Left renal cortex interstitium (tissue), 4 donors: ENCODE measurements at places on chromosomes 7 and 10. TPM values are rescaled to one million over a fixed set of nuclear protein-coding genes. Genes with fewer than 3 reads are reported as not detected.

Gene HABP2
- 0.39 TPM for polyA plus RNA-seq

Gene FGL2
- polyA plus RNA-seq: 52.9 TPM

Gene PLEKHS1
- polyA plus RNA-seq: not detected

Gene SLC16A9
- 27.8 TPM for polyA plus RNA-seq

Gene ACHE
- 4.8 TPM for polyA plus RNA-seq

DNA sequence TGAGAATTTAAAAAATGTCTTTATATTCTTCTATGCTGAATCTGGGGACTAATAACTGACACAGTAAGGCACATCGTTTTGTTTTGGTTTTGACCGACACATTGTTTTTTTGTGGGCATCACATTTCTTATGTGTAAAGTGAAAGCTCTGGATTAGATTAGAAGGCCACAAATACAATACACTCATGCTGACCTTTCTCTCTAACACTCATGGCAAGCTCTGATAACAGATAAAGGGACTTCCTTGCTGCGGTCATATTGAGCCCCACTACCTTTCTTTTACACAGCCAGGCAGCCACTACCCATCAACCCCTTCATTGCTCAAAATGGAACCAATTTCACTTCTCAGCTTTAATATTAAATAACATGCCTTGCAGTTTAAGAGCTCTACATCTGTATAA lies 26.0 kb downstream of the PPP1R3A start:
- DNase-seq: no peak

DNA sequence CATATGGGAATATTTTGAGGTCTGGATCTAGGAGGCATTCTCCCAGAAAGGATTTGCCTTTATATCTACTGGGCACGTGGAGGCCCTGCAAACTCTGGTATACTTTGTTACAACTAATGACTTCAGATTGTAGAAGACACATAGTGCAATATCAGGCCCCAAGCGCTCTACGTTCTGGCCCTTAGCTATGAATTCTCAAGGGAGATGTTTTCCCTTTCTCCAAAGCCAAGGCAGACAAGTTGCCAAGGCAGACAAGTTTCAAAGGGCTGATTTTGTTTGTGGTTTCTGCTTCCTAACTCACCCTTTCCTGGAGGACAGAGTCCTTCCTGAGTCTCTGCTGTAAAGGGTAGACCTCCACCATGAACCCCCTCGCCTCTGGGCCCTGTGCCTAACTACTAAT lies 99.4 kb upstream of the CTTNBP2 start:
- no peak for DNase-seq

DNA sequence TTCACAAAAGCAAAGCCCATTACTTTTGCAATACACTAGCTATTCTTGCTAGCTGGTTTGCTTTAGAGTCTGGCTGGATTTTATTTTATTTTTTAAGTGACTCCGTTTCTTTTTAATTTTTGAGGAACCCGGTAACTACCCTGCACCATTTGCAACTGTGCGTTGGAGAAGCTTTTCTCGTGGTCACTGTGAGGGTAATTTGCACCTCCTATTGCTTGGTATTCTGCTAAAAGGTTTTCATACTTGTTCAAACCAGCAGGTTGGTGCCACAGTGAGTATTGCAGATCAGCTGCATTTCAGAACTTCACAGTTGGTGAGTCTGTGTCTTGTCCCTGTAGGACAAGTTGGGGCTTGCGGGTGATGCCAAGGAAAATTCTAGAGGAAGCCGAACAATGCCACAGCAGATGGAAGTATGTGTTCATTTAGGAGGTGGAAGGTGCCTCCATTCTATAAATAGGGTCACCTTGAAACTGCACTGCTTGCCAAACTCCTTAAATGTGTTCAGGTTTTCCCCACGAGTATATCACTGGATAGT lies 3.9 kb upstream of the NMT2 start:
- no peak for DNase-seq

GRCh38 chr7:148303295-148304082 lies 287.1 kb upstream of the C7orf33 start:
- DNase-seq: no peak

DNA sequence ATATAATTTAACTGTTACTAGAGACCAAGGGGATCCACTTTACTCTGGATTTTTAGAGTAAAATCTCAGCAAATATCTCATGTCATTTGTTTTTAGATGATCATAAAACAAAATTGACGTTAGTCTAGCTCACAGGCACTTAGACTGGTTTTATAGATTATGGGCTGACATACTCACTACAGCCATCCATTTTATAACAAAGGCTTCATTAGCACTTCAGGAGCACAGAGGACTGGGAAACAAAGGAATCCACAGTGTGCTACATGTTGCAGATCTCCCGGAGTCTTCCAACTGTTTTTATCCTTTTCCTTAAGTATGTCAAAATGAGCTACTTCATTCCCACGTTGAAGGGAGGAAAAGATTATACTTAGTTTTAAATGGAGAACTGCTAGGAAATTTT lies 15.9 kb upstream of the SCRN1 start:
- DNase-seq: no peak

DNA sequence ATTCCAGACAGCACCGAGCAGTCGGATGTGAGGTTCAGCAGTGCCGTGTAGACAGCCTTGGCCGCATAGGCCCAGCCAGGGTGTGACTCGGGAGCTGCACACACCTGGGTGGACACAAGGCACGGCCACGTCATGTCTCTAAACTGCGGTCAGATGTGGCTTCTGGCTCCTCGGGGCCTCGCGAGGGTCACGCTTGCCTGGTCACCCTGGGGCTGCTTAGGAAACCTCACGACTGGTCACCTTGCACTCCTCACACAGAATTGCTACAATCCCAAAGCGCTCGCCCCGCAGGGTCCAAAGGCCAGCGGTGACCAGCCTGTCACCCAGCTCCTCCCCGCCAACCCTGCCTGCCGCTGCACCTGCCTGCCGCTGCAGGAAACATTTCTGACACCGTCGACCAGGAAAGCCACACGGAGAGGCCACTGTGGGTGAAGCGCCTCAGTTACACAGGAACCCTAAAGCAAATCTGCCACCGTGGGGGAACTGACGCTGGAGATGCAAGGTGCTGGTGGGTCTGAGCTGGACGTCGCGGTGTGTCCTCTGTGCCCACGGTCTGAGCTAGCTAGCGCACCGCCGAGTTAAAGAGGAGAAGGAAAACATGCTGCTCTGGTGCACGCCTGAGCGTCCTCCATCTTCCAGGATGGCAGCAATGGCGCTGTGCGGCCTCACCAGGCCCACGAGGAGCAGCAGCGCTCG lies 5.0 kb downstream of the GPER1 start:
- DNase-seq: no peak

GRCh38 chr10:96984541-96985131 lies 152.5 kb downstream of the LCOR start:
- DNase-seq: no peak

DNA sequence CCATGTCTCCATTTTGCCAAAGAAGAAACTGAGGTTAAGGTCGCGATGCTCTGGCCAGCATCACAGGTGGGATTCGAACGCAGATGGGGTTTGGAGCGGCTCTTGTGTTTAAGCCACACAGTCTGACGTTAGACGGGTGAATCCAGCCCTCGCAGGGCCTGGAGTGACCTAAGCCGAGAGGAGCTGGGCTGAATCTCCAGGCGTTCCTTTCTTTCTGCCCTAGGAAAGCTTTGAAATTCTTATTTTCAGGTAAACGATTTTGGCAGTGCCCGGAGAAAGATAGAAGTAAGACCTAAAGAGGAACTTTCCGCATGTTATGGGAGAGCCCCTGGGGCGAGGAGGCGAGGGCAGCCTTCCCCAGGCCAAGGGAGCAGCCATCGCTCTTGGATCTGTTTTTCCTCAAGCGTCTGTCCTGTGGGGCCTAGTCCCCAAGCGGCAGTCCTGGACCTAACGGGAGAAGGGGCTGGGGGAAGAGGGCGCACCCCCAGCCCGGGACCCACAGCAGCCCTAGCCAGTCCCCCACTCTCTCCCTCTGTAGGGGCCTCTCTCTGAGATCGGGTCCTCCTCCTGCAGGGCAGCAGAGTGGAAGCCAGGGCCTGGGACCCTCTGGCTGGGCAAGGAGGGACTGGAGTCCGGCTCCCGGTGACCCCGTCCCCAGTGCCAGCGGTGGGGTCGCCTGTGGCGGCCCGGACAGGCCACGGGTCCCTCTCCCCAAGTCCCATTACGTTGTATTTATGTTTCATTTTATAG lies 8.9 kb upstream of the LBX1 start:
- no peak for DNase-seq

GRCh38 chr10:7618461-7618860 lies 48.3 kb downstream of the ITIH5 start:
- DNase-seq: no peak

GRCh38 chr10:131641231-131641630 lies 259.6 kb upstream of the PPP2R2D start:
- DNase-seq: no peak
